ENCODE measurements at places on chromosomes 6 and 20.

DNA sequence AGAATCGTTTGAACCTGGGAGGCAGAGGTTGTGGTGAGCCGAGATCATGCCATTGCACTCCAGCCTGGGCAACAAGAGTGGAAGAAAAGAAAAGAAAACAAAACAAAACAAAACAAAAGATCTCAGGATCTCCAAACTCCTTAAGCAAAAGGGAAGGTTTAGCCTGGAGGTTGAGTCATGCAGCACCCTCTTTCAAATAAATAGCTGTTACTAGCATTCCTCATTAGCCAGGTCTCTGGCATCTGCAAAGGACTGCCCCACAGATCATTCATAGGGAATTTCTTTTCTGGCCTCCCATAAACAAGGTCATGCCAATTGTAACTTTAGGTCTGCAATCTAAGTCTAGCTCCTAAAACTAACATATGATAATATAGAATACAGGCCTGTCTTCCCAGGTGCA, 37.2 kb downstream of the EDN1 start:
- DNase-seq, result no peak

GRCh38 chr6:139152892-139153271, 18.0 kb downstream of the HECA start:
- DNase-seq, result no peak

GRCh38 chr6:147522597-147522996, 14.1 kb downstream of the SAMD5 start:
- no peak for DNase-seq

DNA sequence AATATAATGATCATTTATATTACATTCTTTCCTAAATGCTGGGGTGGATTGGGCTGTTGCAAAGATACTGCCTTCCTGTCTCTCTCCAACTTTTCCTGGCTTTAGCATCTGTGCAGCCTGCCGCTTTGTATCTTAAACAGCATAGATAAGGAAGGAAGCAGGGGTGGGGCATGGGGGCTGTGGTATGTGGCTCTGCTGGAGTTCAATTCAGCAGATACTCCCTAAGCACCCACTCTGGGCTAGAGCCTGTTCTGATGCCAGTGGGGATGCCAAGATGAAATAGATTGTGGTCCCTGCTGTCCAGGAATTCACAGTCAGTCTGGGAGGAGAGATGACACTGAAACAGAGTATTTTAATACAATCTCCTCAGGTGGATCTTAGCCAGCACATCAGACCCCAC, 56.8 kb downstream of the EIF2S2 start:
- no peak for DNase-seq

DNA sequence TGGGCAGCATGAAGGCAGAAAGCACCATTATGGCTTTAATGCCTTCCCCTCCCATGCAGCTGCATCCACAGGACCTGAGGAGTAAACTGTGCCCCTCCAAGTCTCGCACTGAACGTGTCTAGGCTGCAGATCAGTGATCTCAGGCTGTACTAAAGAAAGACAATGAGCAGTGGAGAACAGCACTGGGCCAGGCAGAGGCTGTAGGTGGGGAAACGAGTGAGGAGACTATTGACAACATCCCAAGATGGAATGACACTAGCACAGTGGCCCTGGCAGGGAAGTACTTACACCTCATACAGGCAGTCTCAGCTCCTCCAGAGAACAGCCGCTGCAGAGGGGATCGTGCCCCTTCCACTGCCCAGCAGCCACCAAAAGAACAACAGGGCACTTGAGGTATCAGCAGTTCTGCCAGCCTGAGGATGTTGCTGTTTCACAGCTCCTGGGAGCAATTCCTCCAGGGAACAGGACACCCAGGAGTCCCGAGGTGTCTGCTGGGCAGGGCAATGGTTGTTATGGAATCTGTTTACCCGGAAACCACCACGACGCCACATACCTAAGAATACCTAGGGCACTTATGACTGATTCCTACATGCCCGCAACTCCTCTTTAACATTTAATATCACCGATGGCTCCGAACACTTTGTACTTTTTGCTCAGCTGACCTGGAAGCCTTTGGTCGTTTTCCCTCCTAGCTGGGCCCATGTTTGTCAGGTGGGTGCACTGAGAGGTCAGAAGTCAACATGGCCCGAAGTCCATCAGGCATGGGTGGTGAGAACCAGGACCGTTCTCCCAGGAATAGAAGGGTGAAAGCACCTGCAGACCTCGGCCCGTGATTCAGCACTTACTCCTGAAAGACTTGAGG, 79.1 kb downstream of the SLC22A23 start:
- DNase-seq, result no peak

DNA sequence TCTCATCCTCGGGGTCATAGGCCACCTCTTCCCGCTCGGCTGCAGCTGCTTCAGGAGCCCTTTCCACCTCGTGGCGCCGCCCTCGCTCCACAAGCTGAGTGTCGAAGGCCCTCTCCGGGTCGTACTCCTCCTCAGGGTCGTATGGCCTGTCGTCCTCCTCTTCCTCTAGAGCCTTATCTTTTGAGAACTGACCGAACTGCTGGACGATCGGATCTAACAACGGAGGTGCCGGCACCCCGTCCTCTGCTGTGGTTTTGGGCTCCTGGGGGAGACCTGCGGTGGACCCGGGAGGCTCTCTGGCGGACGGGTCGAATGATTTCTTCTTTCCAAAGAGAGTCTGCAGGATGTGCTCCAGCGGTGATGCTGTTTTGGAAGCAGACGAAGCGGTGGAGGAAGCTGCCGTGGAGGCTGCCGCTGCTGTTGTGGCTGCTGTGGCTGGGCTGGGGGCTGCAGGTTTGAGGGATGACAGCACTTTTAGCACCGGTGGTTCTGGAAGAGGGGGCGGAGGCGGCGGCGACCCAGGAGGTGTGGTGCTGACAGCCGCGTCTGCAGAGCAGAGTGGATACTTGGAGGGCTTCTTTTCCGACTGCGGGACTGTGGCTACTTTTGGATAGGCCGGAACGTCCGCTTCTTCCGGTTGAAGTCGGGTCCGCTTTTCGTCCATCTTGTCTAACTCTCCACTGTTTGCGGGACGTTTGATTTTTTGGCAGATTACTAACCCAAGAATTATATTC, 20.2 kb upstream of the TCFL5 start:
- no peak for DNase-seq

DNA sequence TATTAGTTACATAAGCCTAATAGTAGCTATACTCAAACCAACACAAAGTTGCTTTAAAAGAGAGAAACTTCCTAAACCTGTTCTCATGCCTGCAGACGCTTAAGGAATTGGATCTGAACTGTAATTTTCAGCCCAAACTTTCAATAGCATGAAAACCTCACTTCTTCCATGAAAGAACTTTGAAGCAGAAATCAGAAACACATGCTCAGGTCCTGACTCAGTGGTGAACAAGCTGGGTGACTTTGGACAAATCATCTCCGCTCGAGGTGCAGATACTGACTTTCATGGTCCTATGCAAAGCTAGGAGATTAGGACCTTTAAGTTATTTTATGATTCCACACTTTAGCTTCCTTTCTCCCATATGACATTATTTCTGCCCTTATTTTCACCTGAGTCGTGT, 36.5 kb downstream of the NOX3 start:
- no peak for DNase-seq

GRCh38 chr6:45086360-45087084, 241.6 kb upstream of the RUNX2 start:
- no peak for DNase-seq

DNA sequence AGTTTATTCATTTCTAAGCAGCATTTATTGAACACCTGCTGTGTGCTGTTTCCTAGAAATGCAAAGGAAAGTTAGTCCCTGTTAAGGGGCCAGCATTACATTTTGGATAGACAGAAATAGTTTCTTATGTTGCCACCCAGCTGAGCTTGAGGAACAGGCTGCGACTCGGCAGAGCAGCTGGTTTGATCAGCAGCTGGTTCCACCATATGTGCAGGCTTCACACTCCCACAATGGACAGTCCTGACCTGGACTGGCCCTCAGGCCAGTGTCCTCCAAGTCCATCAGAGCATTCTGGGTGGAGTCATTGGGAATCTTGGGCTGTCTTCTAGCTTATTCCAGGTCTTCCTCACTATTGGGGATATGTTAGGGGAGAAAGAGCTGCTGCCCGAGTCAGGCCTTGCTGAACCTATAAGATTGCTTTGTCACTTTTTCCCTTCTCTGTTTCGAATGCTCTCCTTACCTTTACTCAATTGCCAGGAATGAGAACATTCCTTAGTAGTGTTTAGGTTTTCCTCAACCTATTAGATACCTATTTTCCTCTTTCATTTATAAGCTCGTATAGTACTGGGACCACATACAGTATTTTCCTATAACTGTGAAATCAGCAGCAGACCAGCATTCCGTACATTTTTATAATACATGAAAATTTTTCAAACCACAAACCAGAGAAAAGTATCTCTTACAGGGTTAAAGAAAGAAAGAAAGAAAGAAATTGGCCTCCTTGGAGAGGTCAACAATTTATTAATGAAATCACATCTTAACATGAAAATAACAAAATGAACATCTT, 203.0 kb downstream of the FARS2 start:
- DNase-seq, result no peak

- no peak for DNase-seq
These were observed 3.8 kb downstream of the SLC2A4RG start for GRCh38 chr20:63743210-63743970.

- no peak for DNase-seq
These were observed 47.4 kb upstream of the FAM83D start for GRCh38 chr20:38878866-38879265.

DNA sequence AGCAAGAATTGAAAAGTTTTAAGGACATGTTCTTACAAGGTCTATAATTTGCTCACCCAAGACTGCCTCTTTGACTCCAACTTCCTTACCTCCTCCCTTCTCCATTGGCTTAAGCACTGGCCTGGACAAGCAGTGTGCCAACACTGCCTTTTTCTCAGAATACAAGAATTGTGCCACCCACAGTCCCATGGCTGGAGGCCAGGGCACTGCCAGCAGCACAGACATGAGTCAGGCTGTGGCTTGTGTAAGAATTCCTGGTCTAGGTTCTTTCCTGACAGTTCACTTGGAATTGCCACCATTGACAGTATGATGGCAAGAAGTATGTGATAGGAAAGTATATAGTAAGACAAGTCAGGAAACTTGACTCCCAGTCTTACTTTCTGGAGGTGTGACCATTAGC, 202.7 kb upstream of the MARCKS start:
- DNase-seq, result no peak

GRCh38 chr6:169213814-169214520, 39.7 kb downstream of the THBS2 start:
- DNase-seq, result no peak

DNA sequence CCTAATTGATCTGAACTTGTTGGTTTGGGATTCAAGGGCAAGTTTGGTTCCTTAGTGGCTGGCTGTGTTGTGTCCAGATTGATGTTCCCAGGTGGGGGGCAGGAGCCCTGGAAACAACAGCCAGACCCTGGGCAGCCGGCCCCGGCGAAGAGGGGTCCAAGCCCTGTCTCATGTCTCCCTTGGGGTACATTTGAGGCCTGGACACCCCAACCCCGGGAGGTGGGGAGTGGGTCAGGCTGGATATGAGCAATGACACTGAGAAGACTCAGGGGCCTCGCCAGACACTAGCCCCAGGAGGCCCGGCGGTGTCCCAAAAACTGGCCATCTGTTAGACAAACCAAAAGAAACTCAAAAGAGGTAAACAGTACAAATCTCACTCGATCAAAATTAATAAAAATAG, 79.6 kb downstream of the YTHDF1 start:
- DNase-seq, result no peak

DNA sequence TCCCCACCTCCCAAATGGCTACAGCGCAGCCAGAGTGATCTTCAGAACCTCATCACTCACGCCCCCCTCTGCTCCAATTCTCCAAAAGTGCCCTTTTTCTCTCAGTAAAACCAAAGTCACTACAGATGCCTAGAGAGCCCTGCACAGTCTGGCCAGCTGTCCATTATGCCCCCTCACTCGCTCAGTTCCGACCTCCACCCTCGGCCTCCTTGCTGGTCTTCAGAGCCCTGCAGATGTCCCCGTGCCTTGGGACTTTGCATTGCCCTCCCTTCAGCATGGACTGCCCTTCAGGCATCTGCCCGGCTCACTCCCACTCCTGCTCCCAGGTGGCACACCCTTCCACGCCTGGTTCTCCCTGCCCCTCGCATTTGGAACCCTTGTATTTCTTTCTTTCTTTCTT, 1.1 kb upstream of the RAET1E start:
- DNase-seq, result no peak

DNA sequence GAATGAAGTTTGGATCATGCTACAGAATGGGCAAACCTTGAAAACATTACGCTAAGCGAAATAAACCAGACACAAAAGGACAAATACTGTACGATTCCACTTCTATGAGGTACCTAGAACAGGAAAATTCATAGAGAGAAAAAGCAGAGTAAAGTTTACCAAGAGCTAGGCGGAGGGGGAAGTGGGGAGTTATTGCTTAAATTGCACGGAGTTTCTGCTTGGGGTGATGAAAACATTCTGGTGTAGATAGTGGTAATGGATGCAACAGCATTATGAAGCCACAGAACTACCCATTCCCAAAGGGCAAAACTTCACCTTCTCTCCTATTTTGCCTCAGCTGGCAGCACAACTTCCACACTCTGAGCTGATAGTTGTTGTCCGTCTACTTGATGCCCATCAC, 6.4 kb upstream of the PDYN start:
- DNase-seq, result no peak

DNA sequence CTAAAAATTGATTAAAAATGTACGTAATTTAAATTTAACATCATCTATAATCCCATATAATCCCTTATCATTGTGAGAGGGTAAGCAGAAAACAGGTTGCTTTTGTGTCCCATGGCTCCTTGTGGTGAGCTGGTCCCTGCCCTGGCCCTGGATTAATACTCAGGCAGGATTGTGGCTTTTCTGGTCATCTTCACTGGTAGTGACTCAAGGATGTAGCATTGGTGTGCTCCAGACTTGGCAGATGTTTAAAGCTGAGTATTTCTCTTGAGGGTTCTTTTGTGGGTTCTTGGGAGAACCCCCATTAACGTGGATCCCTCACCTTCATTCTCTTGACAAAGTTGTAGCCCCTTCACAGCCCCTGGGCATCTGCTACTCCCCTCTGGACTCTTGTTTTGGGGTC, 39.3 kb downstream of the SNRNP48 start:
- DNase-seq, result no peak

DNA sequence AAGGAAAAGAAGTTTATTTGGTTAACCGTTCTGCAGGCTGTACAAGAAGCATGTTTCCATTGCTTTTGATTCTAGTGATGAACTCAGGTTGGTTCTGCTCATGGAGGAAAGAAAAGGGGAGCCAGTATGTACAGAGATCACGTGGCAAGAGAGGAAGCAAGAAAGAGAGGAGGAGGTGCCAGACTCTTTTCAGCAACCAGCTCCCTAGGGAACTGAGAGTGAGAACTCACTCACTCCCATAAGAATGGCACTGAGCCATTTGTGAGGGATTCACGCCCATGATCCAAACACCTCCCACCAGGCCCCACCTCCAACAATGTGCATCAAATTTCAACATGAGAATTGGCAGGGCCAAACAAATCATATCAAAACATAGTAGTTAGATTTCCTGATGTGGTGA, 649.1 kb downstream of the EPM2A start:
- DNase-seq, result no peak

DNA sequence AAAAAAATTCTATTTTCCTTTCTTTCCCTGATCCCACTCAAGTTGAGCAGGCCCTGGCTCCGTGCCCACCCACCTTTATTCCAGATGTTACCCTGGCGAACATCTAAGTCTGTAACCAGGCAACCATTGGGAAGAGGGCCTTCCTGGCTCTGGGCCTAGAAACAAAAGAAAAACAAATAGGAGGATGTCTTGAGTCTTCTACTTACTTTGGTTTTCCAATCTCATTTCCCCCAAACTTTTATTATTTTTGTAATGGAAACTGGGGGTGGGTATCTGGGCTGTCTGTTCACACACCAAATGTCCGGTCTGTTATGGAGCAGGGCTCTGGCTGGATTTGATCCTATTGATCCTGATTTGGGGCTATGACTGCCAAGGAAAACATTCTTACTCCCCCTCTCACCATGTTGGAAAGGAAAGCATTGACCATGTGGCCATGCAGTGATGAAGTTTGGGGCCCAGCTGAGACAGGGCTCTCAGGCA, 744.1 kb downstream of the DHX35 start:
- DNase-seq, result no peak
